ENCODE measurements at places on chromosomes 12 and 14.

- no peak for DNase-seq
These were observed 12.5 kb upstream of the AVPR1A start for GRCh38 chr12:63163541-63163940.

DNA sequence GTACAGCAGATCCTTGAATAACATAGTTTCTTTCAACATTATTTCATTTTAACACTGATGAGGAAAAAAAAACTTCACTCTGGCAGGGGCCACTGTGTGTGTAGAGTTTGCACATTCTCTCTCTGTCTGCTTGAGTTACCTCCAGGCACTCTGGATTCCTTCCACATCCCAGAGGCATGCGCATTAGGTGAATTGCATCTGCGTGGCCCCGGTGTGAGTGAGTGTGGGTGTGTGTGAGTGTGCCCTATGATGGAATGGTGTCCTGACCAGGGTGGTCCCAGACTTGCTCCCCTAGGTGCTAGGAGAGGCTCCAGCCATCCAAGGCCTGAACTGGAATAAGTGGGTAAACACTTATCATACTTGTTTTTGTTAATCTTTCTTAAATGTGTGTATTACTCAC is 90.6 kb upstream of the LRIG3 start:
- DNase-seq: no peak

DNA sequence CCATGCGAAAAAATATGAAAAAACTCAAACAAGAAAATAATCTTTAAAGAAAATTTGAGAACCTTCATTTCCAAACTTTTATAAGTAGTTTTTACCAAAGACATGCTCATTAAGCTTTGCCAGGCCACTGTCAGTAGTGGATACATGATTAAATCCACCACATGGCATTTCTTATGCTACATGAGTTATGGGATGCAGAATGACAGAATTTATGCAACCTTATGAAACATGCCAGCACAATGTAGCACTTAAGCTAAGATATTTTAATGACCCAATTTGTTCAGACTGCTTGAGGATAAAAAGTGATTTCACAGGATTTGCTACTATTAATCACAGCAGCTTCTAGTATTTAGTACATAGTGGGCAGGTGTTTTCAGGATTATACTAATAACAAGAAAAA is 123.3 kb downstream of the ATP23 start:
- no peak for DNase-seq

GRCh38 chr14:60215127-60215444 is 33.9 kb upstream of the PPM1A start:
- no peak for DNase-seq

DNA sequence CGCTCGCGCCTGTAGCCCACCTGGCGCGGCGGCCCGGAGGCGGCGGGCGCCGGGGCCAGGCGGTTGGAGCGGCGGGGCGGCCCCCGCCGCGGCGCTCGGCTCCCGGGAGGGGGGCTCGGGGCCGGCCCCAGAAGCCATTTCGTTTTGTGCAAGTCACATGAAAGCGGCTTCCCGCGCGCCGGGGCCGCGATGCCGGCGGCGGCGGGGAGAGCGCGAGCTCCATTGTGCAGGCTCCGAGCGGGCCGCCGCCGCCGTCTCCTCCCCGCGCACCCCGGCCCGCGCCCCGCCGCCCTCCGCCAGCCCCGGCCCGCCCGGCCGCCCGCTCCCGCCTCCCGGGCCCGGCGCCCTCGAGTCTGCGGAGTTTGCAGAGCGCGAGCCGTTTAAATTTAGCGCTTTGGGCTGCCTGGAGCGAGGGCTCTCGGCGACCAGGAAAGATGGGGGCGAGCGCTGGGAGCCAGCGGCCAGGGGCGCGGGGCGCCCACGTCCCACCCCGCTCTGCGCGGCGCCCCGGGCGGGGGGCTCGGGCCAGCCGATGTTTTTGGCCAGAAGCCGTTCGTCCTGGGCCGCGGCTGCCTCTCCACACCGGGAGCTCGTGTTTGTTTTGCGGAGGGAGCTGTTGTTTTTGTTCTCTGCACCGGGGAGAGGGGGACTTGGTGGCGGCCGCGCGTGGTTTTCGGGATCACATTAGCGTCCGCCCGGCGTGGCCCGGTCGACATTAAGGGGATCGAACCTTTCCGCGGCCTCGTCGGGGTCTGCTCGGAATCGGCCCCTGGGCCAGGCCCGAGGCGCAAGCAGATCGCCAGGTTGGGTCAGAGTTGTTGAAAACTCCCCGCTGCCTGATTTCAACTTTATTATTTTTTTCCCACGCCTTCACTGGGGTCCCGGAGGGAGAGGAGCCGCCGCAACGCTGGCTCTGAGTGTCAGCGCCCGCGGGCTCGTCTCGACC is 982 bp downstream of the BCL7A start:
- peak; percentile 16 for DNase-seq

DNA sequence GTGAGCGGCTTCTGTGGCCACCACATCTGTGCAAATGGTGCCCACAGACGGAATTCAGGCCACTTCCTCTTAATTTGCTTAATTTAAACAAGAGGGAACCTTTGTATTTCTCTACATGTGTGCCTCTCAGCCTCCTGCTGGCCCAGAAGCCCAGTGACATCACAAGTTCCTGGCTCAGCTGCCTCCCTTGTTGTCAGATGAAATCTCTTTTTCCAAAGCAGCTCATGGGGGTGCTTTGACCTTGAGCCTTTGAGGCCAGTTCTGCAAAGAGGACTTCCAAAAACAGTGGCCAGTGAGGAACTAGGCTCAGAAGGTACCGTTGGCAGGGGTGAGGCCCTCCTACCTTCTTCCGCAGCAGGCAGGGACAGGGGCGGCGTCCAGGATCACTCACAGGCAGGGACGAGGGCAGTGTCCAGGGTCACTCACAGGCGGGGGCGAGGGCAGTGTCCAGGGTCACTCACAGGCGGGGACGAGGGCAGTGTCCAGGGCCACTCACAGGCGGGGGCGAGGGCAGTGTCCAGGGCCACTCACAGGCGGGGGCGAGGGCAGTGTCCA is 35.0 kb upstream of the GALNT9 start:
- DNase-seq: no peak

- DNase-seq: no peak
These were observed 400 bp downstream of the LRP1 start for GRCh38 chr12:57128519-57129247.

DNA sequence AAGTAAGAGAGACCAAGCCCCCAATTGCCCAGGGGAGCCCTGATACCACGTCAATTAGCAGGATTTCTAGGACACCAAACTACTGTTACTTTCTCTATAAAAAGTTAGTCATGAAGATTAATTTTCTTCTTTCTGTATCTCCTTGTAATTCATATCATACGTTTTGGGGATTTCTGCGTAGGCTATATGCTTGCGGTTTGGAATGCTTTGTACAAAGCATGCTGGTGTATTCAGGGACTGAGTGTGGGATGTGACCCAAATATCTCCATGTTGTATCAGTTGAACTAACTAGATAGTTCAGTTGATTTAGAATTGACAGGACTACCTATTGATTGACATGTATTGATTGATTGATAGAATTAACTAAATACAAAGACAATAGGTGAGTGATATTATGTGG is 7.7 kb downstream of the GPR33 start:
- no peak for DNase-seq

- DNase-seq: no peak
These were observed 26.6 kb downstream of the OR10G3 start for GRCh38 chr14:21553266-21553665.

DNA sequence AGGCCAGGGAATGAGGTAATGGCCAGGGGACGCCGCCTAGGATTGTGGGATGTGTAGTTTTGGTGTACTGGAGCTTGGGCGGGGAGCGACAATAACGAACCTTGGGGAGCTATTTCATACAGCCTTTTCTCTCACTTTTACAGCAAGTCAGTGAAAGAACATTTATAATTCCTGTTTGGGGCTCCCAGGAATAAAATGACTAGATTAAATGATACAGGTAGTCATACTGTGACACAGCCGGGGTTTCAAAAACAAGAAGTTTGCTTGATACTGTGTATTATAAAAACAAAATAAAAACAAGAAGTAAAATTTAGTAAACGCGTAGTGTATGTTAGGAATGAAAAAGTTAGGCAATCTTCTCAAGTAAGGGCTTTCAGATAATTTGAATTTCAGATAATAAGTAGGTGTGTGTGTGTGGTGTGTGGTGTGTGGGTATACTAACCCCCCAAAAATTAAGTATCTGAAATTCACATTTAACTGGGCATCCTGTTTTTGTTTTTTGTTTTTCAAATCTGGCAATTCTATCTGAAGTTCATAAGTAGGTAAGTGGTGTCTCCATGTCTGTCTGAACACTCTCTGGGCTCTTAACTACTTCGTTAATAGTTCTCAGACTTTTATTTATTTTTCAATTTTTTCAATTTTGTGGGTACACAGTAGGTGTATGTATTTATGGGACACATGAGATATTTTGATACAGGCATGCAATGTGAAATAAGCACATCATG is 458 bp upstream of the DCTN2 start:
- no peak for DNase-seq

DNA sequence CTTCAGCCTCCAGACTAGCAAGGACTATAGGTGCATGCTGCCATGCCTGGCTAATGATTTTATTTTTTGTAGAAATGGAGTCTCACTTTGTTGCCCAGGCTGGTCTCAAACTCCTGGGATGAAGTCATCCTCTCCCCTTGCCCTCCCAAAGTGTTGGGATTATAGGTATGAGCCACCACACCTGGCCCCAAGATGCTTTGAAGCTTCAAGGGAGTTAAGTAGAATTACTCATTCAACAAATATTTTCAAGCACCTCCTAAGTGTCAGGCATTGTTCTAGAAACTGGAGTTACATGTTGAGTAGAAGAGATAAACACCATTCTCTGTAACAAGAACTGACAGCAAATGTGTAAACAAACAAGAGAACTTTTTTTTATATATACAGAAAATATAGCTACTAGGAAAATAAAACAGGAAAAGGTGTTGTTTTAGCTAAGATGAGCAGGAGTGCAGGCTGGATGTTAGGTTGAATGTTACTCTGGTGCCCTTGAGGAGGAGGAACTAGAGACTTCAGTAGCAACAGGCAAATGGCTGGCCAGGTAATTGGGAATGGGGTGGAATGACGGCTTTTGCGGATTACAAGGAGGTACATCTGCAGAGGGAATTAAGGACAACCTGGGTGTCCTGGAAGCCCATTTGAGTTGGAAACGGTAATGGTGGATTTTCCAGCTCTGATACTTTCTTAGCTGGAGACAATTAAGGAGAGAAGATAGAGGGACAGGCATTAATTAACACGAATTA is 32.0 kb upstream of the CFAP54 start:
- no peak for DNase-seq

GRCh38 chr12:124371366-124371765 is 76.5 kb downstream of the RFLNA start:
- no peak for DNase-seq

DNA sequence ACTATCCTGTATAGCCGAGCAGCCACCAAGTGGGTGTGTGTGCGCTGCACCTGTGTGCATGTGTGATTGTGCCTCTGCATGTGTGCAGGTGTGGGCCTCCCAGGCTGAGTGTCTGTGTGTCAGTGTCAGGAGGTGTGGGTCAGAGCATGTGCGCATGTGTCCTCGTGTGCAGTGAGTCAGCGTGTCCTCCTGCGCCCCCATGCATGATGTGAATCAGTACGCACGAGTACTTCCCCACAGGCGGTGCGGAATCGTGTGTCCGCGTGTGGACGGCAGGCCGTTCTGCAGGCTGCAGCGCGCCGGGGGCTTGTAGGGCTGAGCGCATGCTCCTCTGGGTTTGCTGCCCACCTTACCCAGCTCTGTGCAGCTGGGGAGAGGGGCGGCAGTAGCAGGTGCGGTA is 34.2 kb downstream of the DTX1 start:
- DNase-seq: no peak

DNA sequence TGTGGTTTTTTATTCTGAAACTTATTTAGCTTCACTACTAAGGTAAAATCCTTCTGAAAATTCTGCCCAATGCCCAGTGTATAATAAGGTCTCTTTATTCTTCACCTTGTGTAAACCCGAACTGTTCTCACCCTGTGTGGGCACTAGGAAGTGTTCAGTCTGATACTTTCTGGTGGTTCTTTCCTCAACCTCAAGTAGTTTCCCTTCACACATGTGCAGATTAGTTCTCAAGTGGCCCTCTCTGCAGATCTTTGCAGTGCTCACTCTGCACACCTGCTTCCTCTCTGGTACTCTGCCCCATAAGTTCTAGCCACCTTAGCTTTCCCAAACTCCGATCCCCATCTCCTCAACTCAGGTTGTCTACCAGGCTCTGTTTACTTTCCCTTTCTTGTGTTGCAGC is 61.6 kb downstream of the RAD51B start:
- DNase-seq: no peak

DNA sequence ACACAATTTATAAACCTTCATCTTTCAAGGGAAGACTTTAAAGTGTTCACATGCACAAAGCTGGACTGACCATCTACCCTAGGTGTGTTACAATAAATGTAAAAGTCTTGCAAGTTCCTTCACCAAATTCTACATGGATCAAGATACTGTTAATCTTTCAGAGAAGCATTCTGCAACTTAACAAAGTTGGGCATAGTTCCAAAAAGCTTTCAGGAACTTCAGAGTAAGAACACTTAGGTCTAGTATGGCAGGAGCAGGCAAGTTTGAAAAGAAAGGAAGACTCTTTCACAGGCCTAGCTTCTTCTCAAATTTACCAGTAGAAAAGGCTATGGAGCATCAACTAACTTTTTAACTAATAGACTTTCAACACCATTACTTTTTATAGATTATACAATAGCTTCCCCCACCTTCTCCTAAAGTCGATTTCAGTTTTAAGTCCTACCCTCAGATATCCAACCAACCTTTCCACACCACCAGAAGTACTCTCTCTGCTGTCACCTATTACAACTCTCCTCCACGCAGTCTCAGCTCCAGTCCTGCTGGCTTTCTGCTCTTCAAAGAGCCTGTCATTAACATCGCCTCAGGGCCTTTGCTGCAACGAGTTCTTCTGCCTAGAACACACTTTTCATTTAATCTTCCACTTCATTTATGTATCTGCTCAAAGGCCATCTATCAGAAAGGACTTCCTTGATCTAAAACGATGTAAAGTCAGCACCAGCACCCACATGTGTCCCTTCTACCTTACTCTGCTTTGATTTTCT is 333.9 kb downstream of the CEP128 start:
- DNase-seq: no peak

GRCh38 chr14:71267691-71268090 is 360.4 kb downstream of the PCNX1 start:
- DNase-seq: no peak

GRCh38 chr12:9343731-9344130 is 135.5 kb upstream of the PZP start:
- no peak for DNase-seq

- no peak for DNase-seq
These were observed 90.4 kb upstream of the SFSWAP start for GRCh38 chr12:131620520-131620919.

- no peak for DNase-seq
These were observed 42.1 kb downstream of the GPR68 start for GRCh38 chr14:91202234-91202974.

- DNase-seq: no peak
These were observed 45.5 kb downstream of the PRIMA1 start for GRCh38 chr14:93742761-93743160.

DNA sequence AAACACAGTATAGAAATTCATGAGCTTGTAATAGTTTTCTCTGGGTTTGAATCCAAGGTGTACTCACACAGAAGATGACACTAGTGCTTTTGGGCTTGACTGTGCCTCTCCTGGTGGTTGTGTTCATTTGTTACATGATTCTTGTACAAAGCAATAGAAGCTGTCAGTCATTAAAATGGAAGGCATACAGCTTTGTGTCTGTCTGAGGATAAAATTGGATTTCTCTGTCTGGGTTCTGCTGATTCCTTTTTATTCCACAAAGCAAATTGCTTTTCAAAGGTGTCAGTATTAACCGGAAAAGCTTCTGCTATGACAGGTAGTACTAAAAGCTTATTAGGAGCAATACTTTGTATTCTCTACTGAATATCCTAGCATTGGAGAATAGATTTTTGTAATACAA is 361.2 kb downstream of the SLC6A15 start:
- no peak for DNase-seq

Data from NCI-H1105 (cell line).